Stimulated activated CD8-positive, alpha-beta memory T cell treated with anti-CD3 and anti-CD28 coated beads, Interleukin-4, amount 100 ng/mL, for 1 hour (primary cell): ENCODE measurements at places on chromosomes 16 and 17.

DNA sequence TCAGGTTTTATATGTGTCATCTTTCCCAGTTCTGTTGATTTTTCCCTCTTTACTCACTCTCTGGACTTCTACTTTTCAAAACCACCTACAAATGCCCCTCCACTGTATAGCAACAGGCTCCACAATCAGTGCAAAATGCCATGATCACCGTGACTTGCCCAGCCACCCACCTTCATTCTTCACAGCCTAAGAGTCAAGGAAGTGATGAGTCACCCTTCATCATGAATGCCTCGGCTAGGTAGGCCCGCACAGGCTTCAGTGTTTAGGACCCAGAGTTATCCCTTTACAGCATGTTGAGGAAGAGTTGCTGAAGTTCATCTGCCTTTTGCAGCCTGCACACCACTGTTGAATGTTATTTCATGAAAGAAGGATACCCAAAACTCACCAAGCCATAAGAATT is 158.6 kb downstream of the PMP22 start:
- no peak for DNase-seq

DNA sequence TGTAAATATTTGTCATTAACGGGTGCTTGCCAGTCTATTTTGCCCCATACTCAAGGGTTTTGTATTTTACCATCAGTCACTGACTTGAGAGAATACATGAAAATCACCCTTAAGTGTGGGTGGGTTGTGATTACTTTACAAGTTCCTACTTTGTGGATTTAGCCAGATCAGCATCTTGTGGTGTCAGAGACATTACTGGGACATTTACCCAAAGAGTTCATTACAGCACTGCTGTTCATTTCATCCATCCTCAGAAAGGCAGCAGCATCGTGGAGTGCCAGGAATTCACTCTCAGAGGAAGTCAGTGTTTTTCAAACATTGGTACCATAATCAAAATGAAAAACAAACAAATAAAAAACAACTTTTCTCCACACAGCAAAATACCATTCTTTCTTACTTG is 110.8 kb downstream of the CNTNAP4 start:
- no peak for DNase-seq

GRCh38 chr16:84406006-84406963 is 37.9 kb downstream of the ATP2C2 start:
- DNase-seq = no peak

DNA sequence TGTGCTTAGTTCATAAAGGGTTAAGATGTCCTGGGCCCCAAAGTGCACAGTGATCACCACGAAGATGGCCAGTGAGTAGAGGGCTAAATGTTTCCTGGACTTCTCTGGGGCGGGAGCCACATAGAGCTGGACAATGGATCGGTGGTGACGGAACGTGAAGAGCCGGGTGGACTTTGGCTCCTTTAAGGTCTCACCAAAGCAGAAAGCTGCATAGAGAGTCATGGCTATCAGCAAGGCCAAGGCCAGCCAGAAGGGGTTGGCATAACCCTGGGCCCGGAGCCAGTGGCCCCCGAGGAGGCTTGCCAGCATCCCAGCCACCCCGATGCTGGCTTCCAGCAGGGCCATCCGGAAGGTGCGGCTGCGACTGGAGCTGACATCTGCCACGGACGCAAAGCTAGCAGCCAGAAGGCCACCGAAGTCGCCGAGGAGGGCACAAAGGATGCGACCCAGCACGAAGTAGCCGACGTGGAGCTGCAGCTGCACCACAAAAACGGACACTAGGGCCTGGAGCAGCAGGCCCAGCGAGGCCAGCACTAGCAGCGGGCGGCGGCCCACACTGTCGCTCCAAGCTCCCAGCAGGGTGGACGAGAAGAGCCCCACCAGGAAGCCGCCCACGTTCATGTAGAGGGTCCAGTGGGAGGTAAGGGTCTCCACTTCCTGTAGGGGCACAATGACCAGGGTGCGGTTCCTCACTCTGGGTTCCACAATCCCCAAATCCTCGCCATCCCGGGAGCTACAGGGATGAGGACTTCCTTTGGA is 1.0 kb downstream of the SLC46A1 start:
- DNase-seq = no peak

DNA sequence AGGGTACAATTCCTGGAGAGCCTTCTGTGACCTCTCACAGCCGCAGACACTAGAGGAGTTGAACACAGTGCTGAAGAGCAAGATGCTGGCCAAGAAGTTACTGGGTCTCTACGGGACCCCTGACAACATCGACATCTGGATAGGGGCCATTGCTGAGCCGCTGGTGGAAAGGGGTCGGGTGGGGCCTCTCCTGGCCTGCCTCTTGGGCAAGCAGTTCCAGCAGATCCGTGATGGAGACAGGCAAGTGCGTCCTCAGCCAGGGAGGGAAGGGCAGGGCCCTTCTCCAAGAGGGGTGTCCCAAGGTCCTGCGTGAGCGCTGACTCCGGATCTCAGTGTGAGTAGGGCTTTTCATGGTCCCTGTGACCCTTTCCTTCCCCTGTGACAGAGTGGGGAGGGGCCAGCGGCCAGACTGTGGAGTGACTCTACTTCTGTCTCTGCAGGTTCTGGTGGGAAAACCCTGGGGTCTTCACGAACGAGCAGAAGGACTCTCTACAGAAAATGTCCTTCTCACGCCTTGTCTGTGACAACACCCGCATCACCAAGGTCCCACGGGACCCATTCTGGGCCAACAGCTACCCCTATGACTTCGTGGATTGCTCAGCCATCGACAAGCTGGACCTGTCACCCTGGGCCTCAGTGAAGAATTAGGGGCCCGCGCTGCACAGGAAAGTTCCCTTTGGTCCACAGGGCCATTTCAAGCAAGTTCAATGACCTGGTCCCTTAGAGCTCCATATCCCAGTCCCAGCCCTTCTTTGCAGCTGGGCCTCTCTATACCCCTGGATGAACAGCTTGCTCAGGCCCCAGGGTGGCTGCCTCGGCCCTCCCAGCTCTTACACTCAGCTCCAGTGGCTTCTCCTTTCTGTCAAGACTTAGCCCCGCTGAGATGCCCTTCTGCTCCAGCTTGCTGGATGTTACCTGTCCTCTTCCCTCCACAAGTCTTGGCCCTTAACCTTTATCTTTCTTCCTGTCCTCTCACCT is 13.1 kb downstream of the MPO start:
- no peak for DNase-seq

- no peak for DNase-seq
Measured at GRCh38 chr16:68607443-68607842, 37.7 kb upstream of the CDH3 start.

- DNase-seq = no peak
Measured at GRCh38 chr16:85718682-85719081, 29.9 kb upstream of the GINS2 start.

GRCh38 chr17:16480995-16481394 is 11.0 kb downstream of the LRRC75A start:
- DNase-seq = no peak

- no peak for DNase-seq
Measured at GRCh38 chr17:36131931-36132330, 28.3 kb downstream of the CCL4 start.

DNA sequence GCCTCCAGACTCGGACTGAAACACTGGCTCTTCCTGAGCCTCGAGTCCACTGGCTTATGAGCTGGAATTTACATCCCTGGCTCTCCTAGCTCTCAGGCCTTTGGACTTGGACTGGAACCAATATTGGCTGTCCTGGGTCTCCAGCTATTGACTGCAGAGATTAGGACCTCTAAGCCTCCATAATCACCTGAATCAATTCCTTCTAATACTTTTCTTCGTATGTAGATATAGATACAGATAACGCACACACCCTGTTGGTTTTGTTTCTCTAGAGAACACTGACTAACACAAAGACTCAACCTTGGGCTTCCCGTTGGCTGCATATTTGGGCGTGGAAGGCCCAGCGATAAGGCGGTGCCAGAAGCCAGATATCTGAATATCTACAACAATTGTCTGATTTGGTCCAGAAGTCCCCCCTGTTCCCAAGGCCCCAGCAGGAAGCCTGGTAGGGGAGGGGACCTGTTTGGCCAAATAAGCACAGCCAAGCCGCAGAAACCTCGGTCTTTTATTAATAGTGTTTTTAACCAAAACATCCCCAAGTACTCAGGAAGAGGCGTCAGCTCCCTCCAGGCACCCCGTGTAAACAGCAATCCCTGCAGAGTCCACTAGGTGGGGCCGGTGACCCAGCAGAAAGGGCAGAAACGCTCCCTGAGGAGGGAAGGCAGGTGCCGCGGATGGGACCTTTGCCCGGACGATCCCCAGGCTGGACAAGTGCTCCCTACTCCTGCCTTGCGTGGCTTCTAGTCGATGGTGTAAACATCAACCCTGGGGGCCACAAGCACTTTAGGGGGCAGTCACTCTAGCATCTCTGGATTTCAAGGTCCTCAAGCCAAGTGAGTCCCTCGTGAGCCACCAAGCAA is 57.0 kb downstream of the ABR start:
- peak; percentile 69 for DNase-seq

GRCh38 chr16:24051125-24051524 is 205.0 kb upstream of the CACNG3 start:
- no peak for DNase-seq

DNA sequence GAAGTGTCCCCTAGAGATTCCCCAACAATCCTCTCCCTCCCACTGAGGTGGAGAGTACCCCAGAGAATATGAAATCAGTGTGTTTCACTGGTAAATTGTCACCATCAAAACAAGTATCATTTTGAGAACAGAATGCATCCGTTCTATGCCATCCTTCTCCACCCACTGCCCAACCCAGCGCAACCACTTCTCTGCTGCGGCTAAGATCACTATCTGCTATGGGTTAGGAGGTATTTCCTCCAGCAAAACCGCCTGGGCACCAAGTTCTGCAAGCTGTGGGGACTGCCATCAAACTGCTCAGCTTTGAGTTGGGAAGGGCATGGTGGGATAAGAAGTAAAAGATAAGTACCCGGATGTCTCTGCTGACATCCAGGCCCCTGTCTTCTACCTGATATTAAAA is 24.4 kb downstream of the CNTNAP1 start:
- DNase-seq = no peak

DNA sequence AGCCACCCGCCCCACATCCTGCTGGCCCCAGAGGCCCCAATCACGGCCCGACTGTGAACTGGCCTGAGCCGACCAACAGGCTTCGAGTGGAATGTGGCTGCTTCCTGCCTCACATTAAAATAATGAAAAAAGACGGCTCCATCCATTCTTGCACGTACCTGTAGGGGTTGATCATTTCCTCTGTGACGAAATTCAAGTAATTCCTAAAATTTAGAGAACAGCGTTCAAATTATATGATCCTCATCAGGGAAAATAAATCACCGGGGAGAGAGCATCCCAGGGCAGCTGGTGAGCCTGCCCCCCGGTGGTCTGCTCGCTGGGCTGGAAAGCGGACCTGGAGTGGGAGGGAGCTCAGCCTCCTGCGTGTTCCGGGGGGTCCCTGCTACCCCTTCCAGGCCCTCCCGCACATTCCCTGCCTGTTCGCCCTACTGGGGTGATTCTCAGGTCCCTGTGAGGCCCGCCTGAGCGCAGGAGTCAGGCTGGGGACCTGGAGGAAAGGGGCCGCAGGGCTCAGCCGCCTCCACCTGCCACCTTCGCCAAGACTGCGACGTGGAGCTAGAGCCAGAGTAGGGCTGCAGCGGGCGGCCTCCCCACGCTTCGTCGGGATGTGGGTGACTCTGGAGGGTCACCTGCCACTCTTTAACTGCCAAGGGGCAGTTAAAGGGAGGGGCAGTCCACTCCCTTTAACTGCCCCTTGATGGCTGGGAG is 28.9 kb downstream of the SLC7A5 start:
- DNase-seq = no peak

- DNase-seq = no peak
Measured at GRCh38 chr16:23288209-23288608, 13.9 kb upstream of the SCNN1B start.

DNA sequence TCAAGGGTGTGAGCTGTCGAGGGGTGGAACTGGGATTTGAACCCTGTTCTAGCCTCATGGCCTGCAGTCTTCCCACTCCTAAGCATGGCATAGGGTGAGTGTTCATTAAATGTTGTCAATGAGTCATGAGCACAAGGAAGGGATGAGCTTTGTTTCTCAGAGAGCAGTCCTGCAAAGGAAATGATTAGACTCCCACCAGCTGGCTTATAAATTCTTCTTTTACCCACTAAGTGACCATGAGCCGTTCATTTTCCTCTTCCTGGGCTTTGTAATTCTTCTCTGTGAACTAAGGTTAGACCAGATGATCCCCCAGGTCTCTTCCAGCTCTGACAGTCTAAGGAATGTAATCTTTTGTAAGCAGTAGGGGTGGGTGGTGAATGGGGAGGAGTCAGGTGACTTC is 47.9 kb upstream of the HNF1B start:
- DNase-seq = no peak

GRCh38 chr16:67666032-67666551 is 458 bp downstream of the ENKD1 start:
- DNase-seq = no peak

DNA sequence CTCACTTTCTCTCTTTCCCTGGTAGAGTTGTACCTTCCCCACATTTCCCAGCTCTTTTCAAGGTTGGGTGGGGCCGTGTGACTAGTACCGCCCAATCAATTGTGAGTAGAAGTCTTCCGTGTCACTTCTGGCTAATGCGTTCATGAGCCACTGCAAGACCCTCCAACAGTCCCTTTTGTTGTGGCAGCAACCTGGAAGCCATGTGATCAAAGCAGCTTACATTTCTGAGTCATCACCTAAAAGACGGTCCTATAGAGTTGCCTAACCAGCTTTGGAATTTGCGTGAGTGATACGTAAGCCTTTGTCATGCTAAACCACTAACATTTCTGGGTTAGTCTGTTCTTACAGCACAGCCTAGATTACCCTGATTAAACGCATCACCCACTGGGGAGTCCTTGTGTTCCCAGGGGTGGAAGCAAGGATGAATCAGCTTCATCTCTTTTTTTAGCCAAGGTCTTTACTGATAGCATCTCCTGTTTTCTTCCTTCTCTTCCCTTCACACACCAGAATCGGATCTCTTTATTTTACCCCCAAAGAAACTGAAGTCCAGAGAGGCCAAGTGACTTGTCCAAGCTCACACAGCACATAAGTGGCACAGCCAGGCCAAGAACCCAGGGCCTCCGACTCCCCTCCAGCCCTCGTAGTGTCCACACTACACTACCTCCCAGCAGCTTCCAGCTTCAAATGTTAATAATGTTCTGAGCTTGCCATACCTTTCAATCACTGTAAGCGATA is 366.3 kb upstream of the XYLT1 start:
- DNase-seq = no peak

GRCh38 chr17:4938688-4939545 is 929 bp downstream of the SLC25A11 start:
- DNase-seq = no peak
